A549 (cell line): ENCODE measurements at places on chromosomes 4 and X.

GRCh38 chr4:57309658-57310057 lies 199.5 kb upstream of the IGFBP7 start:
- DNase-seq, result no peak

GRCh38 chr4:54498661-54499111 lies 159.1 kb upstream of the KIT start:
- peak; percentile 11 for DNase-seq

GRCh38 chrX:85018471-85018870 lies 14.8 kb downstream of the APOOL start:
- no peak for DNase-seq

DNA sequence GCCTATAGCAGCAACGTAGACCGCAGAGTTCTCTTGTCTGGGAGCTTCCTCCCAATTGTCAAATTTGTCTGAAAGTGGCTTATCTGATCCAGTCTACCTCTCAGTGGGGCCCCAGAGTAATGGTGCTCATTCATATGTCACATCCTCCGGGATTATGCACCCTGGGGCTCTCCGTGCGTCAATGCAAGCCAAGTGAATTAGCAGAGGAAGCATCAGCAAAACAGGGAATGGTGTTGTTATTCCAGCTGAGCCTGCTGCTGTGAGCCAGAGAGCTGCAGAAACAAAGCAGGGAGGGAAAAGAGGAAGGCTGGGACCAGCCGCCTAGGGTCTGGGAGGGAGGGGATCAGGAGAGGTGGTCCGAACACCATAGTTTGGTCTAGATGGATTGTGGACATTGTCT lies 95.2 kb downstream of the CLNK start:
- DNase-seq, result no peak

DNA sequence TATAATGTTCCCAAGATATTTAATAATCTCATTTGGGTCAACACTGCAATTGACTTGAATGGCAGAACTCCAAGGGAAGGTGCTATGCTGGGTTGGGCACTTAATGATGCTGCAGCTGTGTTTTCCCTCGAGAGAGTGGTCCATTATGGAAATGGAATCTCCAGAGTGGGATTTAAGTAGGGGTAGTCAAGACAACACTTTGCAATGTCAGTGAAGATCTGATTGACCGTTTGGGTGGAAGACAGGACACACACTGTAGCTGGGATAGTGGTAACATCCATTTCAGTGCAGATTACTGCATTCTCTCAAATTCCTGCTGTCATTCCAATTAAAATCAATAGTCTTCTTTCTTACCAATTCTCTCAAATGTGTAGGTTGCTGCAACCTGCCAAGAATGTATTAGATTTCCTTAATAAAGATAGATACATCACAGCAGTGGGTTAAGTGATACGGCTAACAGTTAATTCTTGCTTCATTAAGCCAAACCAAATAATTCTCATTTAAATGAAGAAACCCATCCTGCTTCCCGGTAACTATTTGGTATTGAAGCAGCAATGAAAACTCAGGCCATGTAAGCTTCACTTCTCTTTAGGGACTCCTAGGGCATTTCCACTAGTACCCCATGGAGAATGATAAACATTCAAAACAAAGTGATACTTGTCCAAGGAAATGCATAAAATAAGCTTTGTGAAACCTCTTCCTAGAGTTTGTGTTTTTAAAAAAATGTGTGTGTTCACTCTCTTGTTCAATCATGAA lies 40.5 kb upstream of the RASGEF1B start:
- no peak for DNase-seq
